ENCODE measurements at places on chromosomes 13 and 19. TPM values are rescaled to one million over a fixed set of nuclear protein-coding genes. Genes with fewer than 3 reads are reported as not detected.

Gene ZNF829
- 0.65 TPM for polyA plus RNA-seq

DNA sequence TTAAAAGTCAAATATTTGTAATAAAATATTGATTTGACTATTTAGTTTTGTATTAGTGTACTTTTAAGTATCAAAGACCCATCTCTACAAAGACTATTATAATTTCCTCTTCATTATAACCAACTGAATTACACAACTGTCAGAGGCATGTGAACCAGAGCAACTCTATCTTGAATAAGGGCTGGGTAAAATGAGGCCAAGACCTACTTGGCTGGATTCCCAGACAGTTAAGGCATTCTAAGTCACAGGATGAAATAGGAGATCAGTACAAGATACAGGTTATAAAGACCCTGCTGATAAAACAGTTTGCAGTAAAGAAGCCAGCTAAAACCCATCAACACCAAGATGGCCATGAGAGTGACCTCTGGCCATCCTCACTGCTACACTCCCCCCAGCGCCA is 36.2 kb upstream of the ATP12A start:
- DNase-seq = no peak

GRCh38 chr19:55325172-55325571 is at the start of gene TMEM150B:
Gene TMEM150B, minus strand, starts transcription at chr19:55325341. Its CDS starts 4,305 bp downstream, at chr19:55321036.
- no peak for DNase-seq

GRCh38 chr19:31531326-31531725 is 182.1 kb upstream of the TSHZ3 start:
- no peak for DNase-seq

Gene CEACAM4
- polyA plus RNA-seq = 0.03 TPM

DNA sequence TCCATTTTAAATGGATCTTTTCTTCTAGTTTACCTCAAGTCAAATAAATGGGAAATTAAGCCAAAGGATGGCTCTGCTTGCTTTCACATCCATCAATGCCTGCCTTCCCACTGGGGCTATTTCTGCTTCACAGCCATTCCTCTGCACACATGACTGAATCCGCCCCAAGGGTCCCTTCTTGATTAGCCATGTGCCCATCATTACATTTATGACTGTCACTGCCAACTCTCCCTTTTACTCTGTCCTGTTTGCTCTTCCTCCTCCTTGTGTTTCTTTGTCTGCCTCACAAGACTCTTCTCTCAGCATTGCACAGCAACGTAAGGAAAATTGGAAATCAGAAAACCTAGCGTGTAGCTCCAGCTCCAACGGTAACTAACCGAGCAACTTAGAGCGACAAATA is 410.2 kb downstream of the TBC1D4 start:
- no peak for DNase-seq

Gene PDE4A
- polyA plus RNA-seq = 15.1 TPM

DNA sequence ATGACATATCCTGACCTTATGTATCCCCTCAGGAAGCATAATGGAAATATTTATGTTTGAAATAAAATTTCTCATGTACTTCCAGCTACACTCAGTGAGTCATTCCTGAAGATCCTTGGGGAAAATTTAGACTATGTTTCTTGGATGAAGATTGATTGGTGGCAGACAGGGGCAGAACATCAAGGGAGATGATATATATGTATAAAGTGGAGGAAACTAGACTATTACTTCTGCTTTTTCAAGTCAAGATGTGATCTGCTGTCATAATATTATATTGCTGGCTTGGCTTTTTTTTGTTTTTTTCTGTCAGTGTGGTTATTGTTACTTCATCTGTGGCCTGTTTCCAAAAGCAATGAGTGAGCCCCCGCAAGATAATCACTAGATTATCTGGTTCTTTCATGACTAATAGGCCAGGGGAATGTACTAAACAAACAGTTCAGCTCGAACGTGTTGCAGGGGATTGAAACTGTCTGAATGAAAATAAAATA is 87.2 kb upstream of the TNFSF11 start:
- no peak for DNase-seq

Gene UNC13A
- 0.05 TPM for polyA plus RNA-seq

Gene WASF3
- polyA plus RNA-seq = 3.7 TPM

Gene PGLYRP2
- not detected for polyA plus RNA-seq

DNA sequence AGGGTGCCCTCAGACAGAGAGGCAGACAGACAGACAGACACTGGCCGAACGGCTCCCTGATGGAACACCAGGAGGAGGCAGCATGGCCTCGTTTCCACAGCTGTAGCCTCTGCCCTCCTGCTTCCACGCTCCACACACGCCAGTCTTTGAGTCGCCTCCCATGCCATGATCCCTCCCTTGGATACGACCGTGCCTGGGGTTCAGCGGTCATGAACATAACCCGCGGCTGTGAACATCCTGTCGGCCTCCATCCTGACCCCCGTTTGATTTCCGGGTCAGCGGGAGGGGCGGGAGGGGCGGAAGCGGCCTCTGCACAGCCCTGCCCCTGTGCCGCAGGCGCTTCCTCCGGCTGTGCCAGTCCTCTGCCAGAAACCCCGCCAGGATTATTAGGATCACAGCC is 23.4 kb downstream of the GP6 start:
- DNase-seq = no peak

Gene SLC10A2
- polyA plus RNA-seq = not detected

Gene TEX29
- not detected for polyA plus RNA-seq

GRCh38 chr13:59823486-59823885 is 340.2 kb downstream of the DIAPH3 start:
- DNase-seq = no peak

Gene BEST2
- 0.37 TPM for polyA plus RNA-seq

GRCh38 chr19:57192993-57193392 is 1.7 kb downstream of the ZNF264 start:
- DNase-seq = no peak

GRCh38 chr13:40682449-40683240 is 16.2 kb upstream of the FOXO1 start:
- no peak for DNase-seq

DNA sequence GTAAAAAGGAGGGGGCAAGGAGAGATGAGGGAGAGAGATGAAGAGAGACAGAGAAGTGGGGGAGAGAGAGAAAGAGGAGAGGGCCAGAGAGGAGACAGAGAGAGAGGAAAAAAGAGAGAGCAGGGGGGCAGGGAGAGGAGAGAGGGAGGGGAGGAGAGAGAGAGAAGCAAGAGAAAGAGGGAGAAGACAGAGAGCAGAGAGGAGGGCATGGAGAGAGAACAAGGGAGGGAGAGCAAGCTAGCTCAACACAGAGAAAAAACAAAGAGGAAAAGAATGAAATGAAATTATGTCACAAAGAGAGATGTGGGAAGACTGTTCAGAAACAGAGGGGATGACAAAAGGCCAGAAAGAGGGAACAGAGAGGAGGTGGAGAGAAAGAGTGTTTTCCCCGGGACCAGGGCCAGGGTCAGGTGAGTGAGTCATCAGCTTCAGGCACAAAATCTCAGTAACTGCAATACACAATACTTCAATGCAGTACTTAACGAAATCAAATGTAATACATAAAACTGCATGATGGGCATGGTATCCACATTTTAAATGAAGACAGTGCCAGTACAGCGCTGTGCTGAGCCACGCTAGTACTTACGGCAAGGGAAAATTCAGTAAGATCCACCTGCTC is 4.8 kb downstream of the KLK7 start:
- DNase-seq = no peak

Gene CDX2
- not detected for polyA plus RNA-seq

Gene ZNF579
- polyA plus RNA-seq = 4.2 TPM

DNA sequence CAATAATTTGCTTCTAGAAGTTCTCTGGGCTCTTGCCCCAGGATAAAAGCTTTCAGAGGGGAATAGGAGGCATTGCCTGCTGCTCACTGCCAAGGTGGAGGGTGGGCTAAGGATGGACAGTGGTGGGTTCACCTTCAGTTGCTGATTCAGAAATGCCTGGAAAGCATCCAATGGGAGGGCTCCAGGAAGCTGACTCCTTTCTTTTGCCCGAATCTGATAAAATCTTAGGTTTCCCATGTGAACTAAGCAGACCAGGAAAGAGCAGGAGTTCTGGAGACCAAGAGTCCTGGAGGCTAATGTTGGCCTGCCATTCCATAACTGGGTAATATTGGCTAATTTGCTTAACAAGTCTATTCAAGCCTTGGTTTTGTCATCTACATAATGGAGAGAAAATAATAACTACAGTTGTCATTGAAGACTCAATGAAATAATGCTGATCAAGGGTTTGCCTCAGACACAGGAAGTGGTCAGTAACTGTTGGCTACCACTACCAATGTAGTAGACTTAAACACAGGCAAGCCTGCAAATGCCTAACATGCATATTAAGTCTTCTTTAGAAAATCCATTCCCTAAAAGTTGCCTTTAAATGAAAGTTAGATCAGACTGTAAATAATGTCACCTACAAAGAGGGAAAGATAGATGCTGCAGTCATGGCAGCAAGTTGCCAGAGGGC is 528.4 kb upstream of the NBEA start:
- no peak for DNase-seq

- peak; percentile 82 for DNase-seq
Measured at GRCh38 chr19:15331419-15332310, 674 bp downstream of the BRD4 start.

GRCh38 chr19:34671972-34672371 is 5.0 kb downstream of the SCGB2B2 start:
- no peak for DNase-seq

Gene GRIK5
- polyA plus RNA-seq = 0.26 TPM

Gene ZNF221
- 0.75 TPM for polyA plus RNA-seq

Measured in psoas muscle (tissue), 8 donors.